ENCODE measurements at places on chromosomes 1 and 21.

DNA sequence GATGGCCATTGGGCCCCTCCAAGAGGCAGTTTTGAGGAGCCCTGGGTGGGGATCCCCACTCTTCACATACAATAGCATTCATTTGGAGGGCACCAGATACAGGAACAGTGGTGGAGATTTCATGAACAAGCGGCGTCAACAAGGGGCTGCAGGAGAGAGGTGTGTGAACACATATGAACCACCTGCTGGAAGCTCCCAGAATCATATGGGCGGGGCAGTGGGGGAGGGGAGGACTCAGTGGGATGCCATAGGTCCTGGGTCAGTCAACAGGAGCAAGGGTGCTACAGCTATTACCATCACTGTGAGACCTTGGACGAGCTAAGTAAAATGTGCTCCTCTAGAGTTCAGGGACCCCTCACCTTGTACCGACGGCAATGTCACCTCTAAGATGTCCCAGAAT lies 100.4 kb upstream of the IRF2BP2 start:
- DNase-seq, result no peak

DNA sequence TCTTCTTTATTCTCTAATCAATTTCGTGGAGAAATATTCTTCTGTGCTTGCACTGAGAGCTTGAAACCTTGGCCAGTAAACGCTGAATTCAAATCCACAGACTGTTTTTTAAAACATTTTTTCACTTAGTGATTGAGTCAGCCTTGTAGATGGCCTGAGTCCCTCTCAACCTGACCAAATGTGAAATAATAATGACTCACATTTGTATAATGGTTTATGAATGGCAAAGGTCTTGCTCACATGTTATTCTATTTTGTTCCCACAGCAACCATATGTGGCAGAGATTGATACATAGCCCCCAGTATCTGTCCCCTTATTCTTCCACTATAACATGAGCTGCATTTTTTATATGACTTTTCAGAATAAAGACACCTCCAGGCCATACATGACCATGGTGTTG lies 47.8 kb upstream of the CCDC190 start:
- DNase-seq, result no peak

DNA sequence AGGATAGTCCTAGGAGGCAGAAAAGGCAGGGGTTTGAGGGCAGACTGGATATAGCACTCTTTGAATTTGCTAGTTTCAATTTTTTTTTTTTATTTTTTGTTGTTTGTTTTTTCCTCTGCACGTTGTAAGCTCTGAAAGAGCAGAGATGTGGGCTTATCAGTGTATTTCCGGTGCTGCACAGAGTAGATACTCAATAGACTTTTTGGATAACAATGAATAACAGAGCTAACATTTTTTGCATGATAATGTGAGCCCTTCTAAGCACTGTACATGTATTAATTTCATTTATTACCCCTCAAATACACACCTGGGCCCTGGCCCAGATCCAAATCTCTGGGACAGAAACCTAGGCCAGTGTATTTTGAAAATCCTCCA lies 17.1 kb upstream of the PARP1 start:
- DNase-seq, result no peak

- DNase-seq, result no peak
These were observed 58.1 kb downstream of the HLCS start for GRCh38 chr21:36908260-36908908.

GRCh38 chr1:205481629-205482151 lies 22.8 kb upstream of the CDK18 start:
- no peak for DNase-seq

DNA sequence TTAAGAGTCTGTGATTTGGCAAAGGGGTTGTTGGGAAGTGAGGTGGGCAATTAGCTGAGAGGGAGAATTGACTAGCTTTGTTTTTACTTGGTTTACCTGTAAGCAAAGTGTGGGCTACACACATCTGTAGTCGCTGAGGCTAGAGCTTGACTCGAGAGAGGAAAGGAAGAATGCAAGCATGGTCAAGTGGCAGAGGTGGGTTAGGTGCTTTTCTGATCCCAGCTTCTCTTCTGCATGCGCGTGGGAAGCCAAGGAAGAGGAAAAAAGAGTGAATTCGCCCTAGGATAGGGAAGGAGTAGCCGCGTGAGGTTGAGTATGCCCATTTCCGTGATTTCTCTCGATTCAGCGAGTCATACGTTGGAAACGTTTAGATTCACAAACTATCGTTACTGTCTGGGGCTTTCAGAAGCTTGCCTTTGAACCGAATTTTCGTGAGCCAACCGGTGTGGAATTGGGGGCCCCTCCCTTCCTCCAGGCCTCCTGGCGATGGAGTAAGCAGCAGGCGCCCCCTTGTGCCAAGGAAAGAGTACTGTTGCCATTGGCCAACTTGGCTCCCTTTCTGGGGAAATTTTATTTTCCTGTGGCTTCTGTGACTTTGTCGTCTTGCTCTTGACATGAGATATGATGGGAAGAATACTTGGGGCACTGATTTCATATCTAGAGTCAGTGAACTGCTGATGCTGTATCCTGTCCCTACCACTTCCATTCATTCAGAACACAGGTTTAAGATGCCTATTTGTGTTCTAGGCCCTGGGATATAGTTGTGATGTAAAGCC lies 1.3 kb downstream of the PIGV start:
- peak; percentile 67 for DNase-seq

DNA sequence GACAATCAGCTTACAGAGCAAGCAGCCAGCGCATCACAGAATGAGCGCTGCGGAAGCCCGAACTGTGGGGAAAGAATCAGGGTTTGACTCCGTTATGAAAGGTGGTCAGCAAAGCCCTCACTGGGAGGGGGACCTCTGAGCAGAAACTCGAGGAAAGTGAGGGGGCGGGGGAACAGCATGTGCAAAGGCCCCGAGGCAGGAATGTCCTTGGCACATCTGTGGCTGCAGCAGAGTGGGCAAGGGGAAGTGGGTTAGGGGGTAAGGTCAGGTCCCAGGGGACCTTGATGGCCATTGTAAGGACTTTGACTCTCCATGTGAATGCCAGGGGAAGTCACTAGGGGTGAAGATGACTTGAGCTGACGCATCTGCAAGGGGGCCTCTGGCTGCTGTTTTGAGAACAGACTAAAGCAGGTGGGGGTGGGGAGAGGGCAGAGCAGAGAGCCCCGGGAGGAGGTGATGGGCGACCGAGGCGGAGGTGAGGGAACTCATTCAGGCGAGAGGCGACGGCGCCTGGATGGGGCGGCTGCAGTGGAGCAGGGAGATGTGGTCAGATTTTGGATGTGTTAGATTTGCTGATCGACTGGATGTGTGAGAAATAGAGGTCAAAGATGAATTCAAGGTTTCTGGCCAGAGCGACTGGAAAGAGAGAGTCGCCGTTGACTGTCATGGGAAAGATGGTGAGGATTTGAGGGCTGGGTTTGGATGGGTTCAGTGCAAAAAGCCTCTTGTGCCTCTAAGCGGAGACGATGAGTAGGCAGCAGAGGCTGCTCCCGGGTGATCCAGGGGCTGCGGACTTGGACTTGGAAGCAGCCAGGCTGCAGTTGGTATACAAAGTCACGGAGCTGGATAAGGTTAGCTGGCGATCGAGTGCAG lies 108.0 kb upstream of the ZBTB40 start:
- DNase-seq, result no peak

DNA sequence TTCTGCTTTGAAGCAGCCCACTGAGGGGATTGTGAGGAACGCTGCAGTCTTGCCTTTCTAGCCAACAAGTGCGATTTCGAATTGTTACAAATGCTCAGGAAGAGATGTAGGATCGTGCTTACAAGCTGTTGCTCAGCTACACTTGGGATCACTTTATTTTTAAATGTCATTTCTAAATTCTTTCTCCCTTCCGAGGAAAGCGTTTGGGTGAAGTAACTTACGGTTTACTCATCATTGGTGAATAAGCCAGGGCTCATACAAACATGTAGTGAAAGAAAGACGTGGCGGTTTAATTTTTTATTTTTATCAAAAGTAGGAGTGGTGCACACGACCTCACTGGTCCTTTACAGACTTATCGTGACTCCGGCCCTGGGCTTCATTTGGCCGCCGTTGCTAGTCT lies 386.6 kb downstream of the KIF26B start:
- DNase-seq, result no peak

DNA sequence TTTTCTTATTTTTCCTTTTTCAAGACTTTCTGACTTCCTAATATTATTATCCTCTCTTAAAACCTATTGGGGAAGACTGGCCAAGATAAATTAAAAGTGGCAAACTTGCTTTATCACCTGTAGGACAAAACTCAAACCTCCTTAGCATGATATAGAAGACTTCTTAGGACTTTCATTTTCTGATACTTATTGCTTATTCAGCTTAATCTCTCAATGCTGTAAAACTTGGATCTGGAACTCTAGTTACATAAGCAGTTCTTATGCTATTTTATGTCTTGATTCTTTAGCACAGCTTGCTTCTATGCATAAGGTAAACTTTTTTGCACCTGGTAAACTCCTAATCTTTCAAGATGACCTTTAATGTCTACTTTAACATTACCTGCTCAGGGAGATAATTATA lies 382.3 kb upstream of the LRRC7 start:
- DNase-seq, result no peak

DNA sequence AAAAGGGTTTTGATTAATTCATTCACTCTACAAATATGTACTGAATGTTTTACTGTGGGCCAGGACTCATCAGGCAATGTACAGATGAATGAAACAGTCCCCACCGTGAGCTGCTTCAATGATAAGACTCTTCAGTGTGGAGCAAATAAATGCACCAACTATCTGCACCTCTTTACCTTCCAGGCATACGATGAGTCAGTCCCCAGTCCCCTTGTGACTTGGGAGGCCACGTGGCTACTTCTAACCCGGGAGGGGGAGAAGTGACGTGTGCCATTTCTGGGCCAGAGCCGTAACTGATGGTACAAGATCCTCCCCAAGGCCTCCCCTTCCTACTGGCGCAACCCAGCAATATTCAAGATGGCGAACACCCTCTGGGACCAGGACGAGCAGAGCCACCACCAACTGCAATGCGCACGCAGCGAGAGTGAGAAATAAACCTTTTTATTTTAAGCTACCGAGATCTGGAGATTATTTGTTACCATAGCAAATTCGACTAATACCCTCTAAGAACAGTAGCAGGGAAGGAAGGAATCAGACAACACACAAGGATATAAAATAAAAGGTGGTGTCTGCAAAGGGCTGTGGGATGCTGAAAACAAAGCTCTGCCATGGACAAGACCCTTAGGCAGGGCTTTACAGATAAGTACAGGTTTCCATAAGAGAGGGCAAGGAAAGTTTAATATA lies 74.5 kb downstream of the NPHP4 start:
- no peak for DNase-seq

- DNase-seq, result no peak
These were observed 1260.8 kb downstream of the BRINP3 start for GRCh38 chr1:189216886-189217285.

- DNase-seq, result no peak
These were observed 40.5 kb downstream of the CHD1L start for GRCh38 chr1:147283011-147283410.

- DNase-seq, result no peak
These were observed 136.7 kb upstream of the ETV3 start for GRCh38 chr1:157274698-157275534.

DNA sequence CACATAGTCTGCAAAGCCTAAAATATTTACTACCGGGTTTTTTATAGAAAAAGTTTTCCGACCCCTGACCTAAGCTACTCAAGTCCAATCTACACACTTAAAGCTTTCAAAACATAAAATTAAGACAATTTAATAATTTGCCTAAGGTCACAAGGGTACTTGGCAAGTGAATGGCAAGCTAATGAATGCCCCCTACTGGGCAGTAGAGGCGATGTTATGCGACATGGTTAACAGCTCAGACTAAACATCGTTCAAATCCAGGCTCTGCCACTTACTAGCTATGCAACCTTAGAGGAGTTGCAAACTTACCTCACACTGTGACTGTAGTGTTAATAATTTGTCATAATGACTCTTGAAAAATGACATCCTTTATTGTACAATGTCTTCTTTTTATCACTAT lies 317.2 kb upstream of the NFIA start:
- no peak for DNase-seq

GRCh38 chr1:9728451-9729295 lies 77.1 kb downstream of the PIK3CD start:
- DNase-seq, result peak; percentile 64

DNA sequence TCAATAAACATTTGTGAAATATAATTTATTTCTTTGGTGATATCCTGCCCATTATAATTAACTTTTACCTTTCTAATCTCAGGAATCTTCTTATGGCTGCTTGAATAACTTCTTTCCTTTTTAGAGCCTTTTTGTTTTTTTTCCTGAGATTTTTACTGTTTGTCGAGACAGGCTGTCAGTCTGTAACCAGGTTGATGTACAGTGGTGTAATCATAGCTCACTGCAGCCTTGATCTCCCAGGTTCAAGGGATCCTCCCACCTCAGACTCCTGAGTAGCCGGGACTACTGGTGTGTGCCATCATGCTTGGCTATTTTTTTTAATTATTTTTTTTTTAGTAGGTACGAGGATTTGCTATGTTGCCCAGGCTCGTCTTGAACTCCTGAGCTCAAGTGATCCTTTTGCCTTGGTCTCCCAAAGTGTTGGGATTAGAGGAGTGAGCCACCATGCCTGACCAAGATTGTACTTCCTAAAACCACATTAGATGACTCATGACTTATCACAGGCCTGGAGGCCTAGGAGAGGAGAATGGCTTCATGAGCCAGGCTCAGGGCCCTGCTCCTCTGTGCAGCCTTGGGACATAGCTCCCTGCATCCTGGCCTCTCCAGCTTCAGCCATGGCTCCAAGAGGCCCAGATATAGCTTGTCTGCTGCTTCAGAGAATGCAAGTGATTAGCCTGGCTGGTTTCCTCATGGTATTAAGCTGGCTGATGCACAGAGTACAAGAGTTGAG lies 48.6 kb downstream of the CTH start:
- DNase-seq, result no peak

- no peak for DNase-seq
These were observed 35.9 kb upstream of the SAMSN1 start for GRCh38 chr21:14581902-14582457.

GRCh38 chr1:216953495-216953894 lies 230.3 kb upstream of the ESRRG start:
- DNase-seq, result no peak

GRCh38 chr1:113805256-113805531 lies 7.1 kb downstream of the RSBN1 start:
- DNase-seq, result no peak

GRCh38 chr1:172145231-172145651 lies 275.2 kb upstream of the C1orf105 start:
- no peak for DNase-seq

DNA sequence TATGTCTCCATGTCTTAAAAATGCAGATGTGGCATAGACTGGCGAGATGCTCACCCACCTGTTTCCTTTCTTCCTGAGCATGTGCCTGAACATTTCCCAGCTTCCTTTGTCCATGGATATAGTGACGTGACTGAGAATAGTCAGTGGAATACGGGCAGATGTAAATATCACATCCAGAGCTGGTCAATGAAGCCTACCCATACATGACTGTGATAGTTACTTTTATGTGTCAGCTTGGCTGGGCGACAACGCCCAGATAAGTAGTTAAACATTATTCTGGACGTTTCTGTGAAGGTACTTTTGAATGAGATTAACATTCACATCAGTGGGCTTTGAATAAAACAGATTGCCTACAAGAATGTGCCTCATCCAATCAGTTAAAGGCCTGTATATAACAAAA lies 135.7 kb downstream of the RGS7 start:
- DNase-seq, result no peak
